ENCODE measurements at places on chromosomes 3 and 15.

DNA sequence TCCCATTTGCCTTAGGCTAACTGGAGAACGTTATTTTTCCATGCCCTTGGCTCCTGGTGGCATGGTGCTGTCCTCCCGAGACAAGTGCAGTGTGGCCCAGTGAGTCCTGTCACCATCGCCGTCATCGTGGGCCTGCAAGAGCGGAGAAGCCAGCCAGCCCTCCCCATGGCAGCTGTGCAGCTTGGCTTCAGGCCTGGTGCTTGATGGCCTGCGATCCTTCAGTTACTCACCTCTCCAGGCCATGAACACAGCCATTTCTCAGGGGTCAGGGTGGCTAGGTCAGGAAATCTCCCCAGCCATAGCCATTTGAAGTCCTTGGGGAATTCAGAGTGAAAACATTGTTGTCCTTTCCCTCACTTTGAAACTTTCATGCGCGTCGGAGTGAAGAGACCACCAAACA lies 189.0 kb upstream of the RGMA start:
- no peak for DNase-seq

- no peak for DNase-seq
These were observed 512 bp downstream of the IQCF5 start for GRCh38 chr3:51874889-51875288.

- DNase-seq: peak; percentile 73
These were observed 263.2 kb downstream of the NLGN1 start for GRCh38 chr3:173660645-173661299.

DNA sequence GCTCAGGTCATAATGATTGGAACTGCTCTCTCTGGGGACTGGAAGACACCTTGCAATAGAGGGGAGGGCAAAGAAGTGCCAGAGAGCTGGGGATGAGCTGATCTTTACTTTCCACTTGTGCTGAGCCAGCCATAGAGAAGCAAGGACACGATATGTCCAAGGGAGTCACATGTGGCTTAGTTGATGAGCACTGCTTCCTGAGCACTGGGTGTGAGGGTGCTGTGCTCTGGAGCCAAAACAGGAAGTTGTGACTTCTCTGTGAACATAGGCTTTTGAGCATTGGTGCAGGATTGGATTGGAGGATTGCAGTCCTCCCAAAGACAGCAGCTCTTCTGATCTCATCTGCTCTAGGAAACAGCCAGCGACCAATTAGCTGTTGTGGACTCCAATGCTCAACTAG lies 6.7 kb downstream of the PARP14 start:
- no peak for DNase-seq

- no peak for DNase-seq
These were observed 222.2 kb downstream of the THRB start for GRCh38 chr3:24272408-24272807.

GRCh38 chr15:92843814-92844213 lies 56.3 kb upstream of the CHD2 start:
- no peak for DNase-seq

DNA sequence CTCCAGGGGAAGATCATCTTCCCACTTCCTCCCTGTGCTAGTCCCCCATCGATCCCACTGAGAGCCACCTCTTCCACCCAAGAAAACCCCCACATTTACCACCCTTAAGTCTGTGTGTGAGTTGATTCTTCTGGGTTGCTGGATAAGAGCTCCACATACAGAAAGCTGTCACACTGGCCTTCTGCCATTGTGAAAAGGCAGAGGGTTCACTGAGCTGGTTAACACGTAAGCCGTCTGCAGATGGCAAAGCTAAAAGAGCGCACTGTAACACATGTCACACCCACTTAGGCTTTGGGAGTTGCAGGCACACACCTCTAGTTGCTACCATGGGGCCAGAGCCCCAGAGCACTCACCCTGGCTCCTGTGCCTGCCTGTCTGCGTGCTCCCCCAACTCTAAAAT lies 309.8 kb upstream of the LRRC3B start:
- no peak for DNase-seq

GRCh38 chr3:33868309-33868708 lies 69.9 kb downstream of the PDCD6IP start:
- no peak for DNase-seq

DNA sequence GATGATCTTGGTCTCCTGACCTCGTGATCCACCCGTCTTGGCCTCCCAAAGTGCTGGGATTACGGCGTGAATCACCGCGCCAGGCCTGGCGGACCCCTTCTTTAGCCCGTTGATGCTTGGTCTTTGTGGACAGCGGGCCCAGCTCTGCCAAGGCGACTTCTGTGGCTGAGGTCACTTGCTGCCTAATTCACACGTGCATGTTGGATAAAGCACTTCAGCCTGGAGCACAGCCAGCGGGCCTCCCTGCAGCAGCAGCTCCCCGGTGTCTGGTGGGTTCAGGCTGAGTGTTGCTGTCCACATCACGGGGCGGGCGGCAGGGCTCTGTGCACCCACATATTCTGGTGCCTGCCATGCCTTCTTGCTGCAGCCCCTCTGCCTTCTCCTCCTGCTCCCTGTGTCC lies 88.4 kb downstream of the DGKG start:
- DNase-seq: no peak

GRCh38 chr3:43736558-43737440 lies 46.1 kb downstream of the ABHD5 start:
- no peak for DNase-seq

GRCh38 chr15:76930831-76931396 lies 635 bp upstream of the RCN2 start:
- DNase-seq: no peak

- no peak for DNase-seq
These were observed 34.0 kb downstream of the PCSK6 start for GRCh38 chr15:101455291-101456025.

- DNase-seq: peak; percentile 33
These were observed 5.5 kb downstream of the SFMBT1 start for GRCh38 chr3:53040351-53040820.

DNA sequence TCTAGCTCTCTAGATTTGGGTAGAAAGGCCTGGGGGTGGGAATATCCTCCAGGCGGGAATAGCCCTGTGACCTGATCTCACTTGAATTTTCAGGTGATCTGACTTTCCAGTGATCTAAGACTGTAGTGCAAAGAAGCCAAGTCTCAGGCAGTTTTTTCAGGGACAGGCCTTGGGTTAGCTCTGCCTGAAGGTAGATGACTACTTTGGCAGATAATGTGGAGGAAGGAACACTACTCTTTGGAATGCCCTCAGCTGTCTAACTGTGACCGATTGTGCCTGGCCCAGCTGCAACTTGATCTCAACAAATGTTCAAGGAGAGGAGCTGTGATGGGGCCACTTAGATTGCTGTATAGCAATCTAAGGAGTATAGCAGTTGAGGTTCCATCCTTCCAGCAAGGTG lies 193.7 kb downstream of the TCF12 start:
- DNase-seq: no peak

GRCh38 chr3:167864552-167864874 lies 129.0 kb downstream of the SERPINI1 start:
- no peak for DNase-seq

- no peak for DNase-seq
These were observed 113.2 kb upstream of the ALDH1A3 start for GRCh38 chr15:100766243-100767000.

GRCh38 chr15:81897057-81897677 lies 148.7 kb downstream of the MEX3B start:
- peak; percentile 1 for DNase-seq

DNA sequence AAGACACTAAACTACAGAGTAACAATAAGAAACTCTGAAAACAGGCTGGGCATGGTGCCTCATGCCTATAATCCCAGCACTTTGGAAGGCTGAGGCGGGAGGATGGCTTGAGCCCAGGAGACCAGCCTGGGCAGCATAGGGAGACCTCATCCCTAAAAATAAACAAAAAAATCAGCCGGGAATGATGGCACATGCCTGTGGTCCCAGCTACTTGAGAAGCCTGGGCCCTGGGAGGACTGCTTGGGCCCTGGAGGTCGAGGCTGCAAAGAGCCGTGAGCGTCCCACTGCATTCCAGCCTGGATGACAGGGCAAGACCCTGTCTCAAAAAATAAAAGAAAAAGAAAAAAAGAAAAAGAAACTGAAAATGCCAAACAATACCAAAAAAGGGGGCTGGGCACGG lies 55.4 kb downstream of the TMCC1 start:
- no peak for DNase-seq

- DNase-seq: no peak
These were observed 28.4 kb downstream of the CD200R1L start for GRCh38 chr3:112818289-112818688.

DNA sequence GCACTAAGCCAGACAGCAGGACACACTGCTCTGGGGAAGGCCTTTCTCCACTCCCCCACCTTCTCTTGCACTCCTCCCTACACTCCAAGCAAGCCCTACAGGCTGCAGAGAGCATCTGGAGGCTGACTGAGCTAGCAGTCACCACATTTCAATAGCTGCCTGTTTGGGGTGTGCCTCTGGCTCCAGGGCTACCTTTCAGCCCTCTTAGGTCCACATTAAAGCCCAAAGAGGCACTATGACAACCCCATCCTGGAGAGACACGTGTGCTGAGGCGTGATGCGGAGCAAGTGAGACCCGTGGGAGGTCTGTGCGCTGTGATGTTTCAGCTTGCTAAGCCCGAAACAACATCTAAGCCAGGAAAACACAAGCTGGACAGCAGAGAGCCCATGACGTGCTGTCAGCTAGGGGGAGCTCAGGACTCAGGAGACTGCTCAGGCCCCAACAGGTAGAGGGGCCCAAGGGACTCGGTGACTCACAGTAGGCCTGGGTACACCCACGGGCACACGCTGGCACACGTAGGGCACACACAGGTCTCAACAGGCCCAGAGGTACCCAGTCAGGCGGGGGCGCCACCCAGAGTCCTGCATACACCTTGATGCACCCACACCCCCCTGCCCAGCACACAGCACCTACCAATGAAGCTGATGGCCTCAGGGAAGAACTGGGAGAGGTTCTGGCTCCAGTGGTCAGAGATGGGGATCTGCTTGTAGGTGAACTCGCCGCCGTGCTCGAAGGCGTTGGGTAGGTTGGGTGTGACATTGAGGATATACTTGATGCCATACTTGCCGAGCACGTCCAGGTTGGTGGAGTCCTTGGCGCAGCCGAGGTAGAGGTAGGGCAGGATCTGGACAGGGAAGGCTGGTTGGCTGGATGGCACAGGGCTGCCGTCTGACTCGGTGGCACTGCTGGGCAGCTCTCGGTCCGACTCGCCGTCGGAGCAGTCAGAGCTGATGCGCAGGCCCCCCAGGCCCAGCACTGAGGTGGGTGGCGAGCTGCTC lies 2.8 kb downstream of the DUSP7 start:
- peak; percentile 10 for DNase-seq

- DNase-seq: no peak
These were observed 157.9 kb downstream of the MEX3B start for GRCh38 chr15:81887912-81888311.

- no peak for DNase-seq
These were observed 24.5 kb downstream of the IQGAP1 start for GRCh38 chr15:90412356-90413194.

GRCh38 chr3:11290743-11291680 lies 18.8 kb downstream of the ATG7 start:
- no peak for DNase-seq

DNA sequence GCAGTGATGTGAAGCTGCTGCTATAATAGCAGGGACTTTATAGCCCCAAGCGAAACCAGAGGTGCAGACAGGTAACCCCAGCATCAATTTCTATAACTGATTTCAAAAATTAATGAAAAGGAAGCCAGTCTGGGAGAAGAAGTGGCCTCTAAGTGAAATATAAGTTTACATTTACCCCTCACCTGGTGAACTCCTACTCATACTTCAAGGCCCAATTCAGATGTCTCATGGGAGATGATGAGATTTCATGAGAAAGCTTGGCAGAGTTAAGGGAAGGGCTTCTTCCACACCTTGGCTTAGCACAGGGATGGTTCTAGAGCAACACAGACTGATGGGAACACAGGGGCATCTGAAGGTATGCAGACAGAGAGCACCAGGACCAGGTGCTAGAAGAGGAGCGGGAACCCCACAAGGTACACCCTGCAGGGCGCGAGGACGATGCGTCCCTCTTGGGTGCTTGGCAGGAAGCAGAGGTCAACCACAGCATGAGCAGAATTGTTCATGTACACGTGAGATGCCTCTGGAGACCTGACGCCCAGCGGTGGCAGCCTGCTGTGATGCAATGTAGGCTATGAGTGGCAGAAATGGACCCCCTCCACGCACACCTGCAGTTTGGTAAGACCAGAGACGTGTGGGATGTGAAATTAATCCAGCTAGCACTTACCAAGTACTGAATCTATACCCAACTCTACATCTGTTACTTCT lies 102.9 kb downstream of the SRGAP3 start:
- DNase-seq: no peak

DNA sequence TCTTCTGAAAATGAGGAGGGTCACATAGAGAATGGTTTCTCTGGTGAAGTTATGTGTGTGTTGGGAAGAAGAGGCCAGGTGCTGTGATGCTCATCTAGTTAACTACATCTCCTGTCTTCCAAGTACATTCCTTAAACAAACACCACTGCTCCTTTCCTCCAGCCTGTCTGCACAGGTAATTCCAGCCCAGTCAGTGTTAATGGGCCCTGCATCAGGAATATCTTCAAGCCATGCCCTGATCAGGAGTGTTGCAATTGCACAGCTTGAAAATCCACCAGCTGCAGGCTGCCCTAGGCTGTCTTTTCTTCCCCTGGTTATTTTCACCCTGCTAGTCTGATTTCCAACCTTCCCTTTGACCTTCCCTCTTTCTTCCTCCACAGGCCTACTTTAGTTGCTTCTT lies 41.9 kb upstream of the LMOD3 start:
- no peak for DNase-seq

DNA sequence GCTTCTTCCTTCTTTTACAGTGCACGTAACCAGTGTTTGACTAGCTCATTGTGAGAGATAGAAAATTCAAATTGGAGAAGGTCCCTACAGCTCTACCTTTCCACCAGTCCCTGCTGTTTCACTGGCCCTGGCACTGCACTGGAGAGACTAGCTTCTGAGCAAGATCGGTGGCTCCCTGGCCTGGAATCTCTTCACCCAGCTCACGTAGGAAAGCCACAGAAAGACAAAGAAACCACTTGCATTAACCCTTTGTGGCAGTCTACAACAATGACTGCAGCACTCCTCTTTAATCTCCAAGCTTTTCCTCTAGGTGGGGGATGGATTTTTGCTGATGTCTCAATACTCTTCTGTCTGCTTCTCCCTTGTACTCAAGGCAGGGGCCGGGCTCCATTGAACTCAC lies 155.9 kb downstream of the PEX5L start:
- DNase-seq: no peak
